ENCODE measurements at places on chromosomes 2 and 18.

- DNase-seq: no peak
Observed at GRCh38 chr2:33577084-33577483, 22.0 kb downstream of the FAM98A start.

- DNase-seq: no peak
Observed at GRCh38 chr2:70381235-70381634, 79.4 kb upstream of the FAM136A start.

DNA sequence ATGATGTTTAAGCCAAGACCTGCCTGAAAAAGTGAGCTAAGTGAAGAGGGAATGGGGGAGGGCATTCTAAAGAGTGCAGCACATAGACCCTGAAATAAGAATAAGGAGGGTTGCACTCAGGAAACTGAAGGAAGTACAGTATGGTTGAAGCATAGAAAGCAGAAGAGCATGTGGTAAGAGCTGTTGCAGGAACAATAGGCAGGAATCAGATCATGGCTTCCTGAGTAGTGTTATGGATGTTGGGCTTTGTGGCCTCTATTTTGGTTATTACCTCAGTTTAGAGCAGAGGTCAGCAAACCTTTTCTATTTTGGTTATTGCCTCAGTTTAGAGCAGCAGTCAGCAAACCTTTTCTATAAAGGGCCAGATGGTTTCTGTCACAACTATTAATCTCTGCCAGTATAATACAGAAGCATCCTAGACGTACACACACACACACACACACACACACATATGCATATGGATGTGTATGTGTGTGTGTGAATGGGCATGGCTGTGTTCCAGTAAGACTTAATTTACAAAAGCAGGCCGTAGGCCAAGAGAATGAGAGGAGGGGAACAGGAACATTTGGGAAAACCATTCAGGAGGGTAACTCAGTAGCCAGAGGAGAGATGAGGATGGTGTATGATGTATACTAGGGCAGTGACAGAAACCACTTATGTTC lies 91.1 kb upstream of the MYO3B start:
- no peak for DNase-seq

DNA sequence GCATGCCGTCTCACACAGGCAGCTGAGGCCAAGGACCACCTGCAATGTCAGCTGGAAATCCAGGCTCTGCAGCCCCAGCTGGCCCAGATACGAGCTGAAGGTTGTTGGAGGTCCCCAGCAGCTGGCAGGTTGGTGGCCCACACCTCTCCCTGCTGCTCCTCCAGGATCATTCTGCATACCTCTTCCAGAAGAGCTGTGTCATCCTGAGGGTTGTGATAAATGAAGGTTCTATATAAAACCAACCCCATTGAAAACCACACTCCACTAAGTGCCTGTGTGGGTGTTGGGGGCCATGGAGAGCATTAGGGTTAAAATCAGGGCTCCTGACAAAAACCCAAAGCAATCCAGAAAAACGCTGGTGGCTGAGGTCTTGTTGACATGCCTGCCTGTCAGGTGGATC lies 50.4 kb downstream of the C1QL2 start:
- DNase-seq: no peak
